ENCODE measurements at places on chromosomes 5 and 9.
A peak's percentile ranks its signal among the peaks of the same experiment; 100 is the strongest.

GRCh38 chr5:124908581-124909451 lies 162.4 kb upstream of the ZNF608 start:
- peak; percentile 3 for DNase-seq

- no peak for DNase-seq
Observed at GRCh38 chr9:135332516-135332915, 147.1 kb upstream of the PPP1R26 start.

GRCh38 chr5:122805481-122805880 lies 30.6 kb downstream of the SNX2 start:
- no peak for DNase-seq

DNA sequence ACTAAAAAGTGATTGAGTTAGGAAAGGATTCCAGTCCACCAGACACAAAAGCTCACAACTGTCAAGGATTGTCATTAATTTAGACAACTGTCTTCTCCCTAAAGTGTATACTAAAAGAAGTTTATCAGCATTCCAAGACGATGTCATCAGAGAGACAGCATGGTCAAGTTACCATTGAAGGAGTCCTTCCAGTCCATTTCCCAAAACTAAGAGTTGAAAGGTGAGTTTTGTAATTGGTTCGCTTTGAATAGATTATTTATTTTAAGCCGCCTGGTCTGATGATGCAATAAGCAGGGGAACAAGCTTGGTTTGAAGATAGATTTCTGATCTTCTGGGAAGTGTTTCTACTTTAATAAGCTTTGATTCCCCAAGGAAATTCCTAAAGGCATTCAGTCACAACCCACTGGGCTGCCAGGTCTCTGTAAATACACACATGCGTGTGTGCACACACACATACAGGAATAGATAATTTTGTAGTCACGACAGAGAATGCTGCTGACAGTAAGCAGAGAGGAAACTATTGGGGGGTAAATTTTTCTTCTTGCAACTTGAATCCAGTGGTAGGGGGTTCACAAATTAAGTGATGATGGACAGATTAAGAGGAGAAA lies 234.8 kb downstream of the PIK3R1 start:
- no peak for DNase-seq

- DNase-seq: no peak
Observed at GRCh38 chr5:144329681-144330080, 159.0 kb downstream of the KCTD16 start.

DNA sequence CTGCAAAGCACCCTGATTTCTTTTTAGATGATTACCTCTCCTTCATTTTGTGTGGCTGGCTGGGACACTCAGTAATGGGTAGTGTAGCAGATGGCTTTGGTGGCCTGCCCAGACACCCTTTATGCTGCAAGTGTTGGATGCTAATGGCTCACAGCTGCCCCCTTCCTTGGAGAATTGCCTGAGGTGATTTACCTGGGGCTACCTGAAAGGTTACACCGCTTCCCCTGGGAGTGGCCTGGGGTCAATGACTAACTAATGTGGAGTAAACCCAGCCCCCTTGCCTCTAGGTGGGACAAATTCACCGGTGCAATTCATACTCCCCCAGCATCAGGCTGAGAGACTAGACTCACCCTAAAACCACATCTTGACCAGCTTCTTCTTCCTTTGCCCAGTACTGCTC lies 23.5 kb upstream of the HAND1 start:
- DNase-seq: no peak

DNA sequence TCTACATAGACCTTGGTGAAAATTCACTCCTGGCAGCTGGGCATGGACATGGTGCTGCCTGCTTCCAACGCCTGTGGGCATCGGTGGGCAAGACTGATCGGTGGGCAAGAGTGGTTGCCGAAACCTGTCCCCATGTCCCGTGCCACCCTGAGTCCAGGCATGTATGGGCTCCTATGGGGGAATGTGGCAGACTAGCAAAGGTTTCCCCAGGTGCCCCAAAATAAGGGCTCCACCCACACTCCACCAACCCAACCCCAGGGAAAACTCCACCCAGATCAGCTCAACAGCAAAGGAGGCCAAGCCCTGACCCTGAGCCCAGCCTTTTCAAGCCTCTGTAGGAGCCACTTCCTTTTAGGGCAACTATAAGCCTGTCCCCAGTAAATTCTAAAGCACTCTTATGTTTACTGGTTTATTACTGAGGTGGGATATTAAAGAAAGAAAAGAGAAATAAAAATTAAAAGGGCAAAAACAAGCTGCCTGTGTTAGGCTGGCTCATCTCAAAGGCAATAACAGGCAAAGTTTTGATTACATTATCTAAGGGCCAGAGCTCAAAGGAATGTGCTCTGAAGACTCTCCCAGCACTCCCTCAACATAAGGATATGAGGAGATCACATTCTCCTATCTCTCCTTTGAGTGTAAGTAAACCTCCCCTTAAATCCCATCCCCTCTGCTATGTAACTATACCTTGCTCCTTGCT lies 8.9 kb upstream of the SPATA31E1 start:
- DNase-seq: no peak

- DNase-seq: no peak
Observed at GRCh38 chr9:9751996-9752395, 860.8 kb downstream of the PTPRD start.

DNA sequence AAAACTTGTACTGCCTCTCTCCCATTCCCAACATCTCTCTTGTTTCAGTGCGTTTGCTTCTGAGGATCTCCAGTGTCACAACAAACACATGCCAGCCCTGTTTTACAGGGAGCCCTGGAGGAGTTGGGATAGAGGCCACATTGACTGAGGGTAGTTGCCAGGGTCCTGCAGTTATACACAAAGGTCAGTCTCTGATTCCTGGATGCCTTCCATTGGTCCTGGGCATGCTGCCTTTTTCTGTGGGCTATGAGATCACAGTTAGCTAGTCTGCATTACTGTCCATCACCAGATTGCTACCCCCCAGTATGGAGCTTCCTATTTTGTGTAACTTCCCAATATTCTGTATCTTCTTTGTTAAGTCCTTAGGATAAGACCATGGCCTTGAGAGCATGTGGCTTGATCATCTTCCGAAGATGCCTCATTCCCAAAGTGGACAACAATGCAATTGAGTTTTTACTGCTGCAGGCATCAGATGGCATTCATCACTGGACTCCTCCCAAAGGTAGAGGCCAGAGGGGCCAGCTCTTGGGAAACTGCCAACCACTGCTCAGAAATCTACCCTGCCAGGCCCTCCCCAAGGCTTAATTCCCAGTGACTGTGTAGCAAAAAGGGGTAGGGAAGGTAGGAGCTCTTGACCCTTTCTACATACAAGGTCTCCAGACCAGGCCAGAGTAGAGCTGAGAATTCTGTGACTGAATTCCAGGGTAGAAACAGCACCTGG lies 9.5 kb downstream of the NUDT2 start:
- DNase-seq: no peak

DNA sequence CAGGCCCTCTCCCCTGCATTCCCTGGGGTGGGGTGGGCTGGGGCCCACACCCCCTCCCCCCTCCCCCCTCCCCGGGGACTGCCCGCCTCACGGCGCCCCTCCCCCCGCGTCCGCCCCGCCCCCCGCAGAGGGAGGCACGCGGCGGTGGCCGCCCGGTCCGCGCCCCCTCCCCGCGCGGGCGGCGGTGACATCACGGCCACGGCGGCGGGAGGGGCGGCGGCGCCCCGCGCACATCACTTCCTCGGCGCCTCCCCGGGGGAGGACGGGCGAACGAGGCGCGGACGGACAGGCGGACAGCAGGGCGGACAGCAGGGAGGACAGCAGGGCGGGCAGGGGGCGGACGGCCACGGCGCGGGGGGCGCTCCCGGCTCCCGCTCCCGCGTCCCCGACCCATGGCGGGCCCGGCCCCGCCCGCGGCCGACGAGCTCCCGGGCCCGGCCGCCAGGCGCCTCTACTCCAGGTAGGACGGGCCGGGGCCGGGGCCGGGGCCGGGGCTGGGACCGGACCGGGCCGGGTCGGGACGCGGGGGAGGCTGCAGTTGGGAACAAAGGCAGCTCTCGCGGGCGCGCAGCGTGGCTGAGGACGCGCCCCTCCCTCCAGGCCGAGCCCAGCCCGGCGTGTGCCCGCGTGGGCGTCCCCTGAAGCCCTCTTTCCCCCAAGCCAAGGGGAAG lies at the start of gene GPSM1:
TSS of gene GPSM1 (plus strand) at position 236 of the 671 bp plus-strand sequence. CDS start at position 393, 157 bp downstream.
- no peak for DNase-seq

DNA sequence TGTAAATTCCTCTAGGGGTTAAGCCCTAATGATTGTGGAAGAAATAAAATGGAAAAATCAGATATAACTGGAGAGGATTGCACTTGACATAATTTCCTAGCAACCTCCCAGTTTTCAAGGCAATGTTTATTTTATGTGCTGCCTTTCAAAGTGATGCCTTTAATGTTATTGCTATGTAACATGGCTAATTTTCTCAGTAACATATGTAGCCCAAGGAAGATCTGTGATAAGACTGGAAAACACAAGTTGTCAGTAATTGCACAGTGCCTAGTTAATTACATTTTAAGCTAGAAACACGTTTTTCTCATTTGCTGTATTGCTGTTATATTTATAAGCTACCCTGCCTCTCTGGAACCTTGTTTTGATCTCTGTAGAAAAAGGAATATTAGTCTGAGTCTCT lies 49.2 kb upstream of the KCNN2 start:
- no peak for DNase-seq

GRCh38 chr9:116166713-116167112 lies 13.1 kb downstream of the PAPPA start:
- DNase-seq: no peak
